ENCODE measurements at places on chromosomes 2 and 18. TPM values are rescaled to one million over a fixed set of nuclear protein-coding genes. Genes with fewer than 3 reads are reported as not detected.

The ACMSD gene
- not detected for total RNA-seq

The PARD3B gene
- 13.7 TPM for total RNA-seq

The SP100 gene
- total RNA-seq, result 106 TPM

The MOGAT1 gene
- not detected for total RNA-seq

The ELOA2 gene
- total RNA-seq, result not detected

The MYOM1 gene
- 0.22 TPM for total RNA-seq

The MREG gene
- total RNA-seq, result 3.2 TPM

The IL1B gene
- 1.7 TPM for total RNA-seq

The CNGA3 gene
- not detected for total RNA-seq

The TPGS2 gene
- total RNA-seq, result 146 TPM

The PPP1R1C gene
- 2.2 TPM for total RNA-seq

The RAB27B gene
- total RNA-seq, result 22.2 TPM

The XDH gene
- total RNA-seq, result under 0.01 TPM

The LIMS3 gene
- 14.7 TPM for total RNA-seq

The PJVK gene
- 2.2 TPM for total RNA-seq

The VSNL1 gene
- 0.77 TPM for total RNA-seq

The RBM43 gene
- total RNA-seq, result 4.8 TPM

The COL4A3 gene
- 0.25 TPM for total RNA-seq

The LTBP1 gene
- total RNA-seq, result 502 TPM

The DHRS9 gene
- total RNA-seq, result not detected

The TAF4B gene
- 2.3 TPM for total RNA-seq

The SLC23A3 gene
- 2.5 TPM for total RNA-seq

The PDCD1 gene
- total RNA-seq, result not detected

The ZNF521 gene
- 36.4 TPM for total RNA-seq

The FHOD3 gene
- 19.7 TPM for total RNA-seq

The FKBP1B gene
- 10.9 TPM for total RNA-seq

The TEKT4 gene
- total RNA-seq, result not detected

The ANAPC1 gene
- 78.1 TPM for total RNA-seq

The SGPP2 gene
- total RNA-seq, result not detected

The SPEG gene
- 60.6 TPM for total RNA-seq

The CCDC102B gene
- total RNA-seq, result 13.4 TPM

The GCG gene
- total RNA-seq, result not detected

The MROH2A gene
- total RNA-seq, result not detected

The EVX2 gene
- 0.11 TPM for total RNA-seq

The UXS1 gene
- total RNA-seq, result 43.5 TPM

The CTAGE1 gene
- not detected for total RNA-seq

The PDE6D gene
- total RNA-seq, result 14.4 TPM

The NFATC1 gene
- total RNA-seq, result 2.1 TPM

The KCNG3 gene
- under 0.01 TPM for total RNA-seq

The ASXL3 gene
- 0.87 TPM for total RNA-seq

The CXCR1 gene
- total RNA-seq, result not detected

The NYAP2 gene
- total RNA-seq, result not detected

The IL36RN gene
- not detected for total RNA-seq

Data from uterine smooth muscle cell (primary cell).